ENCODE measurements at places on chromosomes 7 and 10.
A peak's percentile ranks its signal among the peaks of the same experiment; 100 is the strongest.

DNA sequence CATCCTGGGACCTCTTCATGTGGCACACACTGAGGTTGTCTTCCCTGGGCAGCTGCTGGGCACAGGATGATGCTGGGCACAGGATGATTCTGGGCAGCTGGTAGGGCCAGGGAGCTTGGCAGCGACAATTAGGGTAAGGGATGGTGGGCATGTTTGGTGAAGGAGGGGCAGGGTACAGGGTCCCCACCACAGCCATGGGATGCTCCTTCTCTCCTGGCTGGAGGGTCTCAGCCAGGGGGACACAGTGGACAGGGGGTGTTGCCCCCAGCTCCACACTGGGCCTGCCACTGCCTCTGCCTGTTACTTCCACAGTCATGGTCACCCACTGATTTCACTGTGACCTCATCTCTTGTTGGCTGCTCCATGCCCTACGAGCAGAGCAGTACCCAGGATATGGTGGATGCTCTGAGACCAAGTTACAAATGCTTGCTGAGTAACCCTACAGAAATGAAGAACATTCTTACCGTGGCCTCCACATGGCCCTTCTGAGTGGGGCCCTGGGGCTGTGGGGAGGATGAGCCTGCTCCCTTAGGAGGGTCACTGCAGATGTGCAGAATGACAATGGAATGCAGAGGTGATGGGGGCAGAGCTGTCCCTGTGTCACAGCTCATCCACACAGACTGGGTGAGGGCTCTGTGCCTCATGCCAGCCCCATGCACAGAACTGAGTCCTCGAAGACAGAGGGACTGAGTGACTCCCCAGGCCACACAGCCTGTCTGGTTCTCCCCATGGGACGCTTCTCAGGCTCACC is 28.4 kb upstream of the RET start:
- DNase-seq = no peak

DNA sequence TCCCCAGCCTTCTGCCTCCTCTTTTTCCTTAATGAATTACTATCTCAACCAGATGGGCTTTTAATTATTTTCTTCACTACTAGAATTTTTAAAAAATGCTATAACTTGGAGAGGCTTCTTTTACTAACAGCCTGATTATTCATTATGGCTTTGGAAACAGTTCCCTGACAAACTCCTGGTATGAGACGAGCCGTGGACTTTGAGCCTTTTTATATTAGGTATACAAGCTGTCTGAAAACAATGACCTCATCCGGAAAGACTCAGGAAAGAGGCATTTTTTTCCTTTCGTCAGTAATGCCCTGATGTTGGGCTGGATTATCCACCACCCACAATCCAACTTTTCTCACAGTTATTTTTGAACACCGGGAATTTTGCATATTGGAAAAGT is 26.7 kb upstream of the ABLIM1 start:
- no peak for DNase-seq

DNA sequence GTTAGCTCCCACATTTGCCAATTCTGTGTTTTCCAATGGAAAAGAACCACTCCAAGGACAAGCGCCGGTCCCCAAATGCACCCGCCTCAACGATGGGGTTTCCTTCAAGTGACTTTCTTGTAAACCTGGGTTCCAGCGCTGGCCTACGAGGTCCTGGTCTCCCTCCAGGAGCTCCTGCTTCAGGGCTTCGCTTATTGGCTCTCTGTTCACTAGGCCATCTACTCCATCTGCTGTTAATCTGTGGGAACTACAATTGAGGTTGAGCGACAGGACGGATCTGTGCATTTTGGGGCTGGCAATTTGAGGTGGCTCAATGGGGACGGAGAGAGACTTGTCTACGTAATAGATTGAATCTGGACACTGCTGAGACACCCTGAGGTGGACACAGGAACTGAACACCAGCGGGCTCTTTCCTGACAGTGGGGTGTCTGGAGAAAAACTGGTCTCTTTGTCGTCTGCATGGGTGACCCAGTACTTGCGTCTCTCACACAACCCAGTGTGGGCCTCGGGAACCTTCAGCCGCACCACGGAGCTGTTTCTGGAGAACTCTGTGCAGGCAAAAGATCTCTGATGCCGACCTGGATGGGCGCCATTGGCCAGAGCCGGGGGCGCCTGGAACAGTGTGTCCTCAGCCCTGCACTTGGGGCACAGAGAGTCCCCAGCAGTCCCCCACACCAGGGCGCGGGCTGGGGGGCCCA is 115.9 kb upstream of the ADAM12 start:
- peak; percentile 41 for DNase-seq

GRCh38 chr10:3783682-3784432 is 1.2 kb downstream of the KLF6 start:
- DNase-seq = no peak

GRCh38 chr7:1520539-1521234 is 9.8 kb upstream of the MAFK start:
- DNase-seq = no peak

Data from GM10248 (cell line).